ENCODE measurements at places on chromosomes 4 and X.

DNA sequence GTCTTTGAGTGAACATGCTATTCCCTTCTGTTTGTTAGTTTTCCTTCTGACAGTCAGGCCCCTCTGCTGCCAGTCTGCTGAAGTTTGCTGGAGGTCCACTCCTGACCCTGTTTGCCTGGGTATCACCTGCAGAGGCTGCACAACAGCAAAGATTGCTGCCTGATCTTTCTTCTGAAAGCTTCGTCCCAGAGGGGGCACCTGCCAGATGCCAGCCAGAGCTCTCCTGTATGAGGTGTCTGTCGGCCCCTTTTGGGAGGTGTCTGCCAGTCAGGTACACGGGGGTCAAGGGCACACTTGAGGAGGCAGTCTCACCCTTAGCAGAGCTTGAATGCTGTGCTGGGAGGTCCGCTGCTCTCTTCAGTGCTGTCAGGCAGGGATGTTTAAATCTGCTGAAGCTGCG, 456.9 kb upstream of the HTR2C start:
- no peak for DNase-seq

GRCh38 chr4:87014284-87014782, 79.5 kb downstream of the AFF1 start:
- DNase-seq: no peak

GRCh38 chr4:98509721-98510120, 148.7 kb downstream of the TSPAN5 start:
- no peak for DNase-seq

GRCh38 chr4:15318621-15319348, 109.0 kb upstream of the C1QTNF7 start:
- DNase-seq: no peak

DNA sequence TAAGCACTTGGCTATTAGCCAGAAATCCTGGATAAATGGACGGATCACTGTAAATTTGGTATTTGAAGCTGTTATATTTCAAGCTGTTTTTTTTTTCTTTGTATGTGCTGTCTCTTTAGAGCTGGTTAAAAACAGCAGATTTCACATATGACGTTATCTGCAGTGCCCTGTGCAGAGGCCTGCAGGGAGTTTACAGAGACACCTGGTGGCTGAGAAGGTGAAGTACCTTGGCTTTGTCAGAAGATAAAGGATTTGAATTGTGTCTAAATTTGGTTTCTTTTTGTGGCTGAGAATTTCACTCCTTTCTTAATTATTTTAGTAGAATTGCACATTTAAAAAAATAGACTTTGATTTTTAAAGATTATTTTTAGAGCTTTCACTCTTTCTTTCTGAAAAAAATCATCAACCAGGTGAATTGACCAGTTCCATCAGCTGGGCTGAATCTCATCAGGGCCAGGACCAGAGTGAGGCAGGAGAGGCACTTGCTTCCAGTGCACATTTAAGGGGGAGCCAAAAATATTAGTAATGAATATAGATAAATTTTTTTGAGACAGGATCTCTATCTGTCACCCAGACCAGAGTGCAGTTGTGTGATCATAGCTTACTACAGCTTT, 9.6 kb upstream of the CHRNA9 start:
- peak; percentile 71 for DNase-seq

GRCh38 chrX:40056420-40056819, 41.3 kb downstream of the BCOR start:
- no peak for DNase-seq

- peak; percentile 9 for DNase-seq
Measured at GRCh38 chrX:12685541-12685940, 105.7 kb upstream of the PRPS2 start.

- DNase-seq: no peak
Measured at GRCh38 chrX:115138040-115138439, 51.2 kb upstream of the RBMXL3 start.

- DNase-seq: no peak
Measured at GRCh38 chr4:6018331-6018730, at the start of gene C4orf50. Gene C4orf50, minus strand, starts transcription at chr4:6018431.

GRCh38 chrX:147550217-147550616, 361.5 kb upstream of the FMR1 start:
- no peak for DNase-seq

GRCh38 chr4:153622778-153623240, 61.3 kb upstream of the TLR2 start:
- no peak for DNase-seq

DNA sequence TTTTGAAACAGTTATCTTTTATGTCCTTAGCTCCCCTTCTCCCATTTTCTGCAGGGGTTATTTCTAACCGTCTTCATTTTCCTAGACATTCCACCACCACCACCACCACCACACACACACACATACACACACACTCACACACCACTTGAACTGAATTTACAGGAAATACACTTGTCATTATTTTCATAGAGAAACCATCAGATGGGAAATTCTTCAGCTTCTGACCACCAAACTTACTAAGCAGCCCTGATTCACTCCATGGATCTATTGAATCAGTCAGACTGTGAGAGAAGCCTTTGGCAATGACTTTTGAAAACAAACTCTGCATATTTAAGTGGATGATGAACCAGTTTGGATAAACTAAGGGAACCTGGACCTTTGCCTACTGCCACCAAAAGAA, 210.1 kb upstream of the NHS start:
- peak; percentile 94 for DNase-seq

DNA sequence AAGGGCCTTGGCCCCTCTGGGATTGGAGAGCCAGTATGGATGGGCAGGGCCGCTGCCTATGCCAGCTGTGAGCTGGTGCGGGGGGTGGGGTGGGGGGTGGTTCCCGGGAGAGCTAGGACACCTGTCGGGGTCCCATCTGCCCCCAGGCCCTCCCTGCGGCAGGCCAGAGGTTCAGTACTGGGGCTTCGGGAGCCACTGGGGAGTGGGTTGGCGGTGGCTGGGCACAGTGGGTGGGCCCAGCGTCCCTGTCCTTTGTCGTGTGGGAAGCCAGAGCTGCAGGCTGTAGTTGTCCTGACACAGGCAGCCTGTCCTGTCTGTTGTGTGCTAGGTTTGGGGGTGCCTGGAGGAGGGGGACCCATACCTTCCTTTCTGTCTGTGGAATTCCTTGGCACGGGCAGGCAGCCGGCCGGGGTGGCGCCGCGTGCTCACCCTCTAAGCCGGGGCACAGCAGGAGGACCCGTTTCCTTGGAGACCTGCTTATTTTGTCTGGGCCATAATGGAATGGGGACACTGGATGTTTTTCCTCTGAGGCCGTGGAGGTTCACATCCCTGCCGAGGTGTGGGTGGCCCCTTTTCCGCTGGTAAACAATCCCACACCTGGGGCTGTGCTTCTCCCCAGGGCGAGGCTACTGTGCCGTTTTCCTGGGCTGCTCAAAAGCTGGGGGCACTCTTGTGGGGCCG, 14.8 kb downstream of the DOK7 start:
- DNase-seq: no peak

- no peak for DNase-seq
Measured at GRCh38 chrX:48713847-48714246, 17.3 kb downstream of the SUV39H1 start.

GRCh38 chrX:123256378-123256777, 72.3 kb downstream of the GRIA3 start:
- no peak for DNase-seq

GRCh38 chrX:25068340-25068739, 52.6 kb upstream of the ARX start:
- DNase-seq: no peak

DNA sequence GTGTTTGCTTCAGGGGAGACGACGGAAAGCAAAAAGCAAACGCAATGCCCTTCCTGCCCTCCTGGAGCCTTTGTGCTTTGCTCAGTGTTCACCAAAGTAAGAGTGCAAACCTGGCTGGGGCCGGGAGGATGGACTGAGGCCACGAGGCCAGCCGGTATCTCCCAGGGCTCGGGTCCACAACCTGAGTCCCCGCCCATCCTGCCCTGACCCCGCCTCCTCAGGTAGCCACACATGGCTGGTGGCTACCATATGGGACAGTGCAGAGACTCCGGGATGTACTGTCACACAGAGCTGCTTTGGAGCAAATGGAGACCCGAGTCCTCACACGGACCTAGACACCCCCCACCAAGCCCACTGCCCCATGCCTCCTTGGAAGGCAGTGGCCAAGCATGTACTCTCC, 4.8 kb downstream of the ATP2B3 start:
- DNase-seq: no peak

GRCh38 chr4:128942607-128943006, 133.1 kb downstream of the JADE1 start:
- peak; percentile 71 for DNase-seq

DNA sequence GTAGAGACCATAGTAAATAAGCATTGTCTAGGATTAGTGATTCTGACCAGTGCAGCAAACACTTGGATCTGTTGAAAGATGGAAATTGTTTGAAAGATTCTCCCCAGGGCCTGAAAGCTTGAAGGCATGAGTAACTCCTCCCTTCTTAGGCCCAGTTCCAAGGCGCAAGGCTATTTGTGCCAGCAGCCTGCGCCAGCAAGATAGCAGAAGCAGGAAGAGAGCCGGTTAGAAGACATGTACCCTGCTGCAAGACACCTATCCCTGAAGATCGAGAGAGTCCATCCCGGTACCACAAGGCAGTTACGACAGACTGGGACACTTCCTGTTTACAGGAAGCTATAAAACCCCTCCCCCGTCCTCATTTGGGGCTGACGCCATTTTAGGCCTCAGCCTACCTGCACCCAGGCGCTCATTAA, 72.4 kb upstream of the JADE1 start:
- DNase-seq: no peak

DNA sequence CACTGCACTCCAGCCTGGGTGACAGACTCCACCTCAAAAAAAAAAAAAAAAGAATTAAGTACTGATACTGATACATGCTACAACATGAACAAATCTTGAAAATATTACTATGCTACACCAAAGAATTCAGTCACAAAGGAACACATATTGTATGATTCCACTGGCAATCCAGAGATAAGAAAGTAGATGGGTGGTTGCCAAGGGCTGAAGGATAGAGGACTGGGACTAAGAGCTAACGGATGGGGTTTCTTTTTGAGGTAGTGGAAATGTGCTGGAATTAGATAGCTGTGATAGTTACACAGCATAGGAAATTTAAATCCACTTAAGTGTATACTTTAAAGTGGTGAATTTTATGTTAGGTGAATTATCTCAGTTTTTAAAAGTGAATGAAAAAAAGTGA, 12.5 kb downstream of the ATP11C start:
- no peak for DNase-seq

DNA sequence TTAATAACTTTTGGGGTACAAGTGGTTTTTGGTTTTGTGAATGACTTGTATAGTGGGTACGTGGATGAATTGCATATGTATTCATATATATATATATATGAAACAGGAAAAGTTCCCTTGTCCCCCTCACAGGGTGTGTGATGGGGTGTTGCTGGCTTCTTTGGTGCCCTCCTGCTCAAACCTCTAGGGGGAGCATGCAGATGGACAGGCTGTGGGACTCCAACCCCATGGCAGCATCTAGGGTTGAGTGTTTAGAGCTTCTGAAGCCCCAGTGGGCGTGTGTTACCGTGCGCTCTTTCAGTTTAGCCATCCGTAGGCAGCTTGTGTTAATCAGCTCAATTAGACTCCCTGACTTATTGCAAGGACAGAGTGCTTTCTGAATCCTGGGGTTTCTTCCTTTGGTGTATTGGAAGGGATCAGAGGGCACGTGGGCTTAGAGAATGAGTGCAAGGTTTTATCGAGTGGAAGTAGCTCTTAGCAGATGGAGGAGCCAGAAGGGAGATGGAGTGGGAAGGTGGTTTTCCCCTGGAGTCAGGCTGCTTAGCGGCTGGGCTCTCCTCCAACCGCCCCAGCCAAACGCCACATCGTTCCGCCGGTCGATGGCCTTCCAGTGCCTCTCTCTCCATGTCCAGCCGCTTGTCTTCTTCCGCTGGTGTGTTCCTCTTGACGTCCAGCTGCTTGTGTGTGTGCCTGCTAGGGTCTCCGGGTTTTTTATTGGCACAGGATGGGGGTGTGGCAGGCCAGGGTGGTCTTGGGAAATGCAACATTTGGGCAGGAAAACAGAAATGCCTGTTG, 674.4 kb upstream of the LCORL start:
- DNase-seq: no peak

DNA sequence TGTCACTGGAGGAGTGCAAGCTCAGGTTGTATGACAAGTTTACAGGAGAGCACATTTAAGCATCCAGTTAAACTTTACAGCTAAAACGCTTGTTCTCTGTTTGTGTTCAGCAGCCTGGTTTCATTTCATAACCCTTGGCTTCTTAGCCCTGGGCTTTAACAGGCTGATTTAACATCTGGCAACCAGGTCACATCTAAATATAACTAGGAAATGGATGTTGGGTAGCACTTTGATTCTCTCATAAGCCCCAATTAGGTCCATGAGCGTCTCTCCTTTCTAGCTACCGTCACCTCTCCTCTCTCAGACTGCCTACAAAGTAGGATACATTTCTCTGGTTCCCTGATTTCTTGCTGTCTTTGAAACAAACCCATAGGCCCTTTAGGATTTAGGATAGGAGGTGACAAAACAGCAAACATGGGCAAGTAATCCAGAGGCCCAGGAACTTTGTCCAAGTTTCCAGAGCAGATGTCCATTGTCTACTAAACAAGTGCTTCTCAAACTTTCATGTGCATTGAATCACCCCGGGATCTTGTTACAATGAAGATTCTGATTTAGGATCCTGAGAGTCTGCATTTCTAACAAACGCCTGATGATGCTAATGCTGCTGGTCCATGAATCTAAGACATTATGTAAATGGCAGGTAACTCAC, 22.5 kb downstream of the OTUD6A start:
- no peak for DNase-seq

DNA sequence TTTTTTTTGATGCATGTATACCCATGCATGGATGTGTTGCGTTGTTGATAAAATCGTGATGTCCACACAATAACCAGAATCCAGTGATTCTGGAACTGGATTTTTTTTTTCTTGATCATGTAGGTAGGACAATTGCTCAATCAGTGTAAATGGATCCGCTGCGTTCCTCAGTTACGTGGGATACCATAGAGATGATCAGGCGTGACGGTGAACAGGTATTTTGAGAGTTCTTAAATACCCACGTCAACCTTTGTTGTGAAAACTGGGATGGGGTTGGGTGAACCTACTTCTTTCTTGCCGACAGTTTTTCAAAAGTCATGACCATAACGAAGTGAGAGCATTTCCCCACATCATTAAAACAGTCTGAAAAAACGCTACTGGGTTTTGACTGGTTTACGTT, 913 bp upstream of the SMIM10L2A start:
- no peak for DNase-seq

DNA sequence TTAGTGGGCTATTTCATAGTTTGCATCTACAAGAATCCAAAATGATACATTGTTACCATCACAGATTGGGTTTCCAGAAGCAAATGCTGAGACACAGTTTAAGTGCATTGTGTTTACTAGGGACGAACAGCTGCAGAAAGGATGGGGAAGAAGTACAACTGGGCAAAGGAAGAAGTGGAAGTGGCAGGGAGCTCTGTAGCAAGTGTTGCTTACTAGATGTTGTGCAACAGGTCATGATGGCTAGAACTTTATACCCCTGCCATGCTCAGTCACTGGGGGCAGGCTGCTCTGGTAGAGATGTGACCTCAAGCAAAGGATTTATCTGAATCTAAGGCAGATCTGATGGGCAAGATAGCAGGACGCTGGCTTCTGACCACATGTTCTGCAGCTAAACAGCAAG, 76.1 kb upstream of the EMCN start:
- no peak for DNase-seq

- DNase-seq: no peak
Measured at GRCh38 chr4:112302320-112303274, 5.4 kb downstream of the ALPK1 start.

All from fibroblast of lung (primary cell).